ENCODE measurements at places on chromosomes 5 and 9.

GRCh38 chr9:134169724-134170401 is 5.5 kb upstream of the RNU6ATAC start:
- no peak for DNase-seq

DNA sequence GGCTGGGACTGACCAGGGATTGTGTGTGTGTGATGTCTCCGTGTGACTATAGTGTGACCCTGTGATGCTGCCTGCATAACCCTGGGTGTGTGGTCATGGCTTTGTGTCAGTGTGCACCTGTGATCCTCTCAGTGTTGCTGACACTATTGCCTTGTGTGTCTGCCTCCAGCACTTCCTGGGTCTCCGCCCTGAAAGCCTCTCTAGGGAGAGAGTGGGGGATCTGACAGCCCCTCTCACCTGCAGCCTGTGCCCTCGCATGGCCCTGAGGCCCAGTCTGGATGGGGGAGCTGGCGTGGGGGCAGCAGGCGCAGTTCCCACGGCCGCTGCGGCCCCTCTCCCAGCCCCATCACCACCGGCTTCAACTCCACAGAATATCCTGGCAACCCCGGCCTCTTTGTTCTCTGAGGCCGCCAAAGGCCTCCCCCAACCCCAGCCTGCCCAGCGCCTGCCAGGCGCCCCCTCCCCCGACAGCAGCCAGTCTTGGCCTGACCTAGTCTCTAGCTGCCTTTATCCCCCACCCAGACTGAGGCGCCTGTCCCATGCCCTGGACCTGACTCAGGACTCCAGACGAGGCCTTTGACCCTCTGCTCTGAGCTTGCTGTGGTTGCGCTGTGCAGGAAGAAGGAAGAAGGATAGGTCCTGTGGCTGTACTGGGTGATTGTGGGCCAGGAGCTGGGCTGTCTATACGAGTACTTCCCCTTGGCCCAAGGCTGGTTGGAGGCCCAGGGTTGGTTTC is 38.7 kb downstream of the CXXC5 start:
- no peak for DNase-seq

GRCh38 chr5:141003791-141004611 is 37.7 kb downstream of the PCDHAC2 start:
- no peak for DNase-seq

DNA sequence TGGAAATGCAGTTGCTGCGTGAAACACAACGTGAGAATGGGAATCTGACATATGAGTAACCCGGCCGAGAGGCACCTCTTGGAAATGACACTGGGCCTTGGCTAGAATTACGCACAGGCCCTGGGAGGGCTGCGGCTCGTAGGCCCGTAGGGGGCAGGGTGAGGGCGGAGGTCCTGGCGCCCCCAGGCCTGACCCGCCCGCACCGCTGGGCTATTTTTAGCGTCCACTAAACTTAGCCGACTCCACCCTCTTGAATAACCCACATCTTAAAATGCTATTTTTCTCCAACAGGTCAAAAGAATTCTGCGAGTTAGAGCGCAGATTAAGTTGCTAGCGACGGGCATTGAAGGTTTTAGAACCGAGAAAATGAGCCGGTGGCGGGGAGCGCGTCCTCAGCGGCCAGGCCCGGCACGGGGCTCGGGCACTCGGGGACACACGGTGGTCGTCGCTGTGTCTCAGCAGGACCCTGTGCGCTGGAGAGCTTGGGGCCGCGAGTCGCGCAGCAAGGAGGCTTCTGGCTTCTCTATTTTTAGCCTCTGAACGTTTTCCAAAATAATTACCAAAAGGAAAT is 168.5 kb downstream of the AUH start:
- DNase-seq = no peak

DNA sequence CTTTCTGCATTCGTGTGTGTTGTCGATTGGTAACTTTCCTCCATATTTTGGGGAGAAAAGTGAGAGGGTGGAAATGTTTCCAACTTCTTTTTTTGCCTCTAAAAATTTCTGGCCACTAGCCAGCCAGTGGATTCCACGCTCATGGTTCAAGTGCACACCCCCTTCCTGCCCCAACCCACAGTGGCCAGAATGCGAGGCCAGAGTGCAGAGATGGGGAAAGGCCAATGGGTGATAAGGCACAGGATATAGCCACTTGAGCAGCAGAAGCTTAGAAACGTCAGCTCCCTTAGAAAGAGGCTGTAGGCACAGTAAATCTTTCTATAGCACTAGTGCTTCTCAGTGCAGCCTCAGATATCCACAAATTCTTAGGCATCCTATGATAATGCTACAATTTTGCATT is 75.8 kb upstream of the ADRB2 start:
- no peak for DNase-seq

GRCh38 chr5:1950708-1951103 is 68.0 kb upstream of the IRX4 start:
- DNase-seq = no peak

GRCh38 chr5:181261320-181262049 is 542 bp upstream of the TRIM52 start:
- no peak for DNase-seq

DNA sequence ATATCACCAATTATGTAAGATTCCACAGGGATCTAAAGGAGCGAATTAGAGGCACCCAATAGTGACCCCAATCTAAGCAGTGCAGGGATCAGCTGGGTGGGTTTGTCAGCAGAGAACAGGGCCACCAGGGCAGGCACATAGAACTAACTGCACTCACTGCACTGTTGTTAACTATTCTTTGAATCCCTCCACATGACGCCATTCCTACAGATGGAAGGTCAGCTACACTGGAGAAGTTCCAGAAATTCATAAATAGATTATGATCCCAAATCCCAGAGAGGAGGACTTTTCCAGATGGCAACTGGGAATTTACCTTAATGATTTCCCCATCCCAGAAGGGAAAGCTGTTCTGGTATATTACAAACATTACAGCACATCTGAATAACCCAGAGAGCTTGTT is 84.2 kb downstream of the THBS4 start:
- no peak for DNase-seq

- DNase-seq = peak; percentile 46
Measured at GRCh38 chr5:1167728-1168709, 33.4 kb upstream of the SLC6A19 start.

GRCh38 chr5:169893571-169893970 is 86.7 kb downstream of the INSYN2B start:
- DNase-seq = no peak

GRCh38 chr5:33048315-33048714 is 337.2 kb downstream of the NPR3 start:
- no peak for DNase-seq

DNA sequence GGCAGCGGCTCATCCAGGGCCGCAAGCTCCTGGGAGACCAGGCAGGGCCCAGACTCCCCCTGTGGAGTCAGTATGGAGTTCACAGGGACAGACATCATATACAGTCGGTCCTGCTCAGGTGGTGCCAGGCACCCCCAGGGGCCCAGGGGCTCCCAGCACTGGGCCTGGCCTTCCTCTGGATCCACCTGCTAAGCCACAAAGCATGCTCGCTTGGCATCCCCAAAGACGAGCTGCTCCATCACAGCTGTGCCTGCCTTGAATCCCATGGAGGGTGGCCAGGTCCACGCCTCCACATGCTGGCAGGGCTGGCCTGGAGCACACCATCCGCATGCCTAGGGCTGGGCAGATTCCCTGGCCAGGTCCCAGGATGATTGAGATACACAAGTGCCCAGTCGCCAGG is 4.6 kb downstream of the BICD2 start:
- DNase-seq = no peak

DNA sequence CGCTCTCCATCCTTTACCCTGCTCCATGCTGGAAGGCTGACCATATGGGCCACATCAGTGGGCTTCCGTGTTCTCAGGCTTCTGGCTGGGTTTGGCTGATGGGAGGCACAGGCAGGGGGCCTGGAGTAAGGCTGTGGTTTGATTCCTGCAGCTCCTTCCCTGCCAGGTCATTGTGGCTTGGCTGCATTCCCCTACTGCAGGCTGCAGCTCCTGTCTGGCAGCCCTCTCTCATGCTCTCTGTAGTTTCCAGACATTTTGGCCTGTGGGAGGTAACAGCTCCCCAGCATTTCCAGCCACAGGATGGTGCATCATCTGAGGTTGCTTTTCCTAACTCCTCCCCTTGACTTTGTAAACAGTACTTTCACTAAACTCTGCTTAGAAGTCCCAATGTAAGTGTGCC is 102.0 kb upstream of the PTPN3 start:
- no peak for DNase-seq

Measured in activated CD4-positive, CD25-positive, alpha-beta regulatory T cell (primary cell).